ENCODE measurements at places on chromosomes 6 and 20.

DNA sequence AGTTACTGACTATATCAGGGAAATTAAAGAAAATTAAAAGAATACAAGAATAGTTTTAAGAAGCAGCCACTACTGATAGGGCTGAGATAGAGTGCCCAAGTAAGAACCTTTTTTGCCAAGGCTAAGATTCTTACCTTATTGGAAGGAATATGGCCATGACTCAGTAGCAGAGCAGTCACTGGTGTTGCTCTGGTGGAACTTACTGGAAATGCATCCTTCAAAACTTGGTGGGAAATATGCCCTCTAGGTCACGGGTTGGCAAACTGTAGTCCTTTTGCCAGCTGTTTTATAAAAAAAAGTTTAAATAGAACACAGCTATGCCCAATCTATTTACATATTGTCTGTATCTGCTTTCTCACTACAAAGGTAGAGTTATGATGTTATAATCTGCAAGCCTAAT is 6.0 kb downstream of the HSF2 start:
- H3K4me3 ChIP-seq = no peak overlapping the region
- no peaks in the 10 kb centered on the region for H3K36me3 ChIP-seq
- no peak overlapping the region for H3K27ac ChIP-seq
- DNase-seq = no peak

DNA sequence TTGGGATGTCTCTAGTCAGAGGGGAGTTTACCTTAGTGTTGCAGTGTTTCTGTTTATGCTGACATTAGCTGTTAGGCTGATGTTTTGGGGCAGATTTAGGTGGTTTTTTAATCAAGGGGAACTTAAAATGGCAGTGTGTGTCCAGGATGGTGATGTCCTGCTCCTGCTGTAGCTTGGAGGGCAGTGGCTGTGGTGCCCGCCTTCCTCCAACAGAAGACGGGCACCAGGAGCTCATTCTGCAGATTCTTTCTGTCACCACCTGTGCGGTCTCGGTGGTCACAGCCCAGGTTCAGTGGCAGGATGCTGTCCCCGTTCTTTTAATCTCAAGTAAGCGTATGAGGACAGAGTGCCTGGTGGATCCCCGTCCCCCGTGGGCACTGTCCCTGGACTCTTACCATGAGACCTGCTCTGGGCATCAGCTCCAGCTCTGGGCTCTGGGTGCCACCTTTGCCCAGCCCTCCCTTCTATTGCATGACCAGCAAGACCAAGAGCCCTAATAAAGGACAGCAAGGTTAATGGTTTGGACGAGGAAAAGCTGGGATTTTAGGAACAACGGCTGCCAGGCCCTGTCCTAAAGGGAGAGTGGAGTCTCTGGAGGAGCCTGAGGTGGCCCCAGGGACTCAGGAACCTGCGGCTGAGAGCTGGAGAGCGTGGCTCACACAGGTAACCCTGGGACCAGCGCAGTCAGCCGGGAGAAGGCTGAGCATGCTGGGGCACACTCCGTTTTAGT is 217.3 kb downstream of the ERMARD start:
- no peak for DNase-seq
- peaks cover 6% of the 10 kb centered on the region for H3K27me3 ChIP-seq
- H3K27ac ChIP-seq = no peak overlapping the region

GRCh38 chr20:48051794-48052474 is 266.7 kb upstream of the SULF2 start:
- H3K27ac ChIP-seq = no peak overlapping the region
- no peak for DNase-seq
- no peak overlapping the region for H3K4me3 ChIP-seq
- H3K27me3 ChIP-seq = no peaks in the 10 kb centered on the region

GRCh38 chr6:93182938-93183479 is 236.3 kb downstream of the EPHA7 start:
- no peaks in the 10 kb centered on the region for H3K36me3 ChIP-seq
- DNase-seq = no peak
- H3K4me1 ChIP-seq = no peaks in the 10 kb centered on the region
- H3K27ac ChIP-seq = no peak overlapping the region
- H3K27me3 ChIP-seq = no peaks in the 10 kb centered on the region

GRCh38 chr20:53679597-53680309 is 86.1 kb upstream of the ZNF217 start:
- DNase-seq = no peak
- no peaks in the 10 kb centered on the region for H3K27me3 ChIP-seq
- peaks cover 22% of the 10 kb centered on the region for H3K4me1 ChIP-seq
- no peak overlapping the region for H3K27ac ChIP-seq
- no peak overlapping the region for H3K4me3 ChIP-seq

- no peaks in the 10 kb centered on the region for H3K27me3 ChIP-seq
- H3K27ac ChIP-seq = peak overlapping the region; percentile 91
- DNase-seq = peak; percentile 67
- peaks cover 15% of the 10 kb centered on the region for H3K4me1 ChIP-seq
- H3K4me3 ChIP-seq = no peak overlapping the region
- no peaks in the 10 kb centered on the region for H3K36me3 ChIP-seq
These were observed 56.3 kb upstream of the CD93 start for GRCh38 chr20:23142162-23143050.

- H3K36me3 ChIP-seq = no peaks in the 10 kb centered on the region
- peaks cover 23% of the 10 kb centered on the region for H3K4me1 ChIP-seq
- no peaks in the 10 kb centered on the region for H3K27me3 ChIP-seq
- no peak overlapping the region for H3K4me3 ChIP-seq
These were observed 24.4 kb downstream of the ANGPT4 start for GRCh38 chr20:891706-892080.

DNA sequence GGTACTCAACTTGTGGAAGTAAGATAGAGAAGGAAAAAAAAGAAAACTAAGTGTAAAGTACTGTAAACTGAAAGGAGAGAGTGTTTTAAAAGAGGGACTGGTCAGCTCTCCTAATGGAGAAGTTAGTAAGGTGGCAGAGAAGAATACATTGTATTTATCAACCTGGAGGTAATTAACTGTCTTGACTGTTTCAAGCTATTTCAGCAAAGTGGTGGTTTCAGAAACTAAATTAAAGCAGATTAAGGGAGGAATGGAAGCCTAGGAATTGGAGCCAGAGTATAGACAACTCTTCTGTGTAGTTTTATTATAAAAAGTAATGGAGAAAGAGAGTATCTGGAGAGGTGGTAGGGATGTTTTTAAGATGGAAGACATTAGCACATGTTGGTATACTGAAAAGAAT is 2.7 kb upstream of the PHF10 start:
- H3K4me1 ChIP-seq = no peaks in the 10 kb centered on the region
- no peak overlapping the region for H3K27ac ChIP-seq
- H3K36me3 ChIP-seq = no peaks in the 10 kb centered on the region
- H3K27me3 ChIP-seq = no peaks in the 10 kb centered on the region

- no peaks in the 10 kb centered on the region for H3K36me3 ChIP-seq
- H3K4me1 ChIP-seq = no peaks in the 10 kb centered on the region
- H3K27me3 ChIP-seq = peaks cover 15% of the 10 kb centered on the region
- DNase-seq = no peak
- no peak overlapping the region for H3K4me3 ChIP-seq
- H3K27ac ChIP-seq = no peak overlapping the region
These were observed 122.6 kb upstream of the IFNGR1 start for GRCh38 chr6:137341681-137342195.

DNA sequence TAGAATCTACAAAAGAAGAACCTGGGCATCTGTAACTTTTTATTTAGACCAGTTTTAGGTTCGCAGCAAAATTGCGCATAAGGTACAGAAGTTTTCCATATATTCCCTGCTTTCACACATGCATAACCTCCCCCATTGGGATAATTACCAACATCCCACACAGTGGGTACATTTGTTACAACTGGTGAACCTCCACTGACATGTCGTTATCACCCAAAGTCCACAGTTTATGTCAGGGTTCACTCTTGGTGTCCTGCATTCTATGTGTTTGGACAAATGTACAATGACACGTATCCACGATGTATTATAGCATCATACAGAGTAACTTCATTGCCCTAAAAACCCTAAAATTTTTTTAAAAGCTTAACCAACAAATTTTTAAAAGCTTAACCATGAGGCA is 109.7 kb downstream of the SMLR1 start:
- peaks cover 16% of the 10 kb centered on the region for H3K4me1 ChIP-seq
- H3K27ac ChIP-seq = no peak overlapping the region
- no peaks in the 10 kb centered on the region for H3K27me3 ChIP-seq
- DNase-seq = no peak
- no peaks in the 10 kb centered on the region for H3K36me3 ChIP-seq

- peaks cover 18% of the 10 kb centered on the region for H3K27me3 ChIP-seq
- no peak within 1 kb of the TSS for H3K4me3 ChIP-seq
- H3K27ac ChIP-seq = no peak within 1 kb of the TSS
- DNase-seq = no peak
- no peaks in the 10 kb centered on the region for H3K36me3 ChIP-seq
- no peaks in the 10 kb centered on the region for H3K4me1 ChIP-seq
These were observed at the start of gene TRIM10 for GRCh38 chr6:30160785-30161531. Gene TRIM10 (minus strand): TSS chr6:30161211. CDS start chr6:30160858, 353 bp downstream.

- no peaks in the 10 kb centered on the region for H3K27me3 ChIP-seq
- peaks cover 8% of the 10 kb centered on the region for H3K4me1 ChIP-seq
- no peak overlapping the region for H3K27ac ChIP-seq
- H3K4me3 ChIP-seq = no peak overlapping the region
- no peaks in the 10 kb centered on the region for H3K36me3 ChIP-seq
These were observed 7.4 kb upstream of the LSM14B start for GRCh38 chr20:62114894-62115293.

DNA sequence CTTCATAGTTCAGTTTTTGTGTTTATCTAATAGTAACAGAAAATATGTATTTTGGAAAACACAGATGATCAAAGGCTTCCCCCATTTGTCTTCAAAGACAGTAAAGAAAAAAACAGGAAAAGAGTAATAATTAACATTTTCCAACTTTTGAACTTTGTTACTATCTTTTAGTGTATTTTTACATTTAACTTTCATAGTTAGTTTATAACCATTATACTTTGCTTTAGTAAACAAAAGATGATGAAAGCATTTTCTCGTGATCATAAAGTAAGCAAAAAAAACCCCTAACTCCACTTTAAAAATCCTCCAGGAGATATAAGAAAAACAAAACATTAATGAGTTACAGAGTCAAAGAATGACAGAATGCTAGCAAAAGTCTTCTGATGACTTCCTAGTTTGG is 13.6 kb upstream of the GPRC6A start:
- no peak overlapping the region for H3K27ac ChIP-seq
- H3K4me1 ChIP-seq = no peaks in the 10 kb centered on the region

- no peaks in the 10 kb centered on the region for H3K4me1 ChIP-seq
- DNase-seq = no peak
- H3K4me3 ChIP-seq = no peak overlapping the region
- H3K27ac ChIP-seq = no peak overlapping the region
- no peaks in the 10 kb centered on the region for H3K27me3 ChIP-seq
- H3K36me3 ChIP-seq = no peaks in the 10 kb centered on the region
These were observed 116.9 kb downstream of the RWDD2A start for GRCh38 chr6:83310046-83310445.

DNA sequence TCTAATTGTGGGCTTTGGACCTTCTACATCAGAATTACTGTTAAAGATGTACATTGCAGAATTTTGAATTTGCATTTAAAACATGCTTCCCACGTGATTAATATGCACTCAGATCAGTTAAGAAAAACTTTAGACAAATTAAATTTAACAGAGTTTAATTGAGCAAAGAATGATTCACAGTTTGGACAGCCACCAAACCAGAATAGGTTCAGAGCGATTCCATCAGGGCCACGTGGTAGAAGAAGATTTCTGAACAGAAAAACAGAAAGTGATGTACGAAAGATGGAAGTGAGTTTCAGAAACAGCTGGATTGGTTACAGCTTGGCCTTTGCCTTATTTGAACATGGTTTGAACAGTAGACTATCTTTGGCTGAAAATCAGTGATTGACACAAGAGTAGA is 704.2 kb upstream of the MAP3K7 start:
- no peak for DNase-seq
- no peaks in the 10 kb centered on the region for H3K4me1 ChIP-seq
- H3K36me3 ChIP-seq = no peaks in the 10 kb centered on the region
- no peaks in the 10 kb centered on the region for H3K27me3 ChIP-seq
- no peak overlapping the region for H3K4me3 ChIP-seq

DNA sequence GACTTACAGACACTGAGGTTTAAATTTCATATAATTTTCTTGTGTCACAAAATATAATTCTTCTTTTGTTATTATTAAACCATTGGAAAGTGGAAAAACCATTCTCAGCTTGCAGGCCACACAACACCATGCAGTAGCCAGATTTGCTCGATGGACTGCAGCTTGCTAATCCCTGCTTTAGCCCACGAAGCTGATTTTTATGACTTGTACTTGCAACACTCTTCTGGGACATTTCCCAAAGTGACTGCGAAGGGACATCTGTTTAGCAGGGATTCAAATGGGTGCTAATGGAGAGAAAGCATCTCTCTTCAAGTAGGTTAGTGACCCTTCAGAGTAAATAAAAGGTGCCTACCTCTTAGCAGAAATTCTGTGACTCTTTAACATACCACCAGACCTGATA is 304.6 kb upstream of the ZFP64 start:
- H3K4me3 ChIP-seq = no peak overlapping the region
- DNase-seq = no peak
- no peaks in the 10 kb centered on the region for H3K36me3 ChIP-seq
- no peaks in the 10 kb centered on the region for H3K27me3 ChIP-seq
- H3K4me1 ChIP-seq = no peaks in the 10 kb centered on the region

DNA sequence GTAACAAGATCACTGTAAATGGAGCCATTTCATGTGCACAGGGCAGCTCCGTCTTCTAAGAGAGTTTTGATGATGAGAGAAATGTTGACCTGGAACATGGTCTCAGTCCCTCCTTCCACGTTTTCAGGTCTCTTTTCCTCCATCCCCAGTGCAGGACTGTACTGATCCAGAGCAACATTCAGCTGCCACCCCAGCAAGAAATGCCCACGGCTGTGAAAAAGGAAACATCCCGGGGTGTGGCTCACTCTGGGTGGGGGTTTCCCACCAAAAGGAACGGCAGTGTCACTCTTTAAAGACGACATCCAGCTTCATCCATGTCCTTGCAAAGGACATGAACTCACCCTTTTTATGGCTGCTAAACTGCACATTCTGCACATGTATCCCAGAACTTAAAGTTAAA is 92.6 kb downstream of the ERMARD start:
- H3K27ac ChIP-seq = no peak overlapping the region
- peak; percentile 1 for DNase-seq

DNA sequence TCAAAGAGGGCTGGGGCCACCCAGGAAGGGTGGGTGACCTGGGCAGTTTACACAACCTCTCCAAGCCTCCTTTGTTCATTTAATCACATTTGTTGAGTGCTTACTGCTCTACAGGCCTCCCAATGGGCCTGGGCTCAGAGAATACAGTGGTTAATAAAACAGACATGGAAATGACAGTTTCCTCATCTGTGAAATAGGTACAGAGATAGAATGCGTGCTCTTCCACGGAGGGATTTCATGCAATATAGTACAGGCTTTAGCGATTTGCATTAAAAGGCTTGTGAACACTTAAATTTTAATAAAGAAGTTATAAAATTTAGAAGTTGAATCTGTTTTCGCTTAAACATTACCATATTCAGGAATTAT is 802 bp upstream of the FERMT1 start:
- H3K27me3 ChIP-seq = no peaks in the 10 kb centered on the region
- peaks cover 17% of the 10 kb centered on the region for H3K4me1 ChIP-seq
- no peak overlapping the region for H3K27ac ChIP-seq
- DNase-seq = no peak

GRCh38 chr20:46332373-46333160 is 24.3 kb upstream of the CDH22 start:
- DNase-seq = no peak
- H3K4me3 ChIP-seq = no peak overlapping the region
- H3K27me3 ChIP-seq = no peaks in the 10 kb centered on the region
